ENCODE measurements at places on chromosomes 5 and 9.

DNA sequence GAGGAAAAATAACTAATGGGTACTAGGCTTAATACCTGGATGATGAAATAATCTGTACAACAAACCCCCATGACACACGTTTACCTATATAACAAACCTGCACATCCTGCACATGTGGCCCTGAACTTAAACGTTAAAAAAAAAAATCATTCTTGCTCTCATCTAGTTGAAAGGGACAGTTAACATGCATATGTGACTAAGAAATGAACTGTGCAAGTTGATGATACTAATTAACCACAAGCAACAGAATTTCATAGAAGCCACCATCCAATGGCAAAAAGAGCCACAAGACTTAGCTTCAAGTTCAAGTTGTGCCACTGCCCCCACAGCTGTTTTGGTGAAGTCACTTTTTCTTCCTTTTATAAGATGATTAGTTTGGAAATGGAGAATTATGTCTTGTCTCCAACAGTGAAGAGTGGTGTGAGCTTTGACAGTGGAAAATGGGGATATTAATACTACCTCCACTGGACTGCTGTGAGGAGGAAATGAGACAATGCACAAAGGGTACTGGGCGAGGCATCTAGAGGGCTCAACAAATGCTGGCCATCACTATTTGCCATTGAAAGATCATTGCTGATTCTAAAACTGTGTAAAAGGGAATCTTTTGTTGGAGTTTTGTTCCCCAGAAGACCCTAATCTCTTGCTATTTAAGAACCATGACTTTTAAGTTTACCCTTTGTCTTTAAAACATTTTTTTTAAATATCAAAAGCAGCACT is 202.1 kb downstream of the EBF1 start:
- H3K4me1 ChIP-seq = no peaks in the 10 kb centered on the region
- no peak for DNase-seq
- no peak overlapping the region for H3K4me3 ChIP-seq
- H3K36me3 ChIP-seq = no peaks in the 10 kb centered on the region
- H3K27me3 ChIP-seq = no peaks in the 10 kb centered on the region

DNA sequence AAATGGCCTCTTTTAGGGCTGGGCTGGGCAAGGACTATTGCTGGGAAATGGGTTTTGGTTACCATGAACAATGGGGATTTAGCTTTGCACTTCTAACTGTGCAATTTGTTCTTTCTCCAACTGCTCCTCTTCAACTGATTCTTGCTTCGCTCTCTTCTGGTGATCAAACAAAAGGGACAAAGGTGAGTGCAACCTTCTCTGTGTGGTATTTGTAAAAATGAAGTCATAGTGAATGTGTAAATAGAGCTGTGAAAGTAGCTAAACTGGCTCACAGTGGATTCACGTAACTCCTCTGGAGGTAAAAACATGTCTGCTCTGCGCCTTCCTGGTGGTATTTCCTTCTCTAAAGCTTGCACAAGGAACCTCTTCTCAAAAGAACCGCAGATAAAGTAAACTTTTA is 20.9 kb upstream of the SPINK14 start:
- H3K4me3 ChIP-seq = no peak overlapping the region
- no peaks in the 10 kb centered on the region for H3K36me3 ChIP-seq
- no peak overlapping the region for H3K27ac ChIP-seq
- DNase-seq = no peak
- no peaks in the 10 kb centered on the region for H3K27me3 ChIP-seq
- peaks cover 3% of the 10 kb centered on the region for H3K4me1 ChIP-seq

DNA sequence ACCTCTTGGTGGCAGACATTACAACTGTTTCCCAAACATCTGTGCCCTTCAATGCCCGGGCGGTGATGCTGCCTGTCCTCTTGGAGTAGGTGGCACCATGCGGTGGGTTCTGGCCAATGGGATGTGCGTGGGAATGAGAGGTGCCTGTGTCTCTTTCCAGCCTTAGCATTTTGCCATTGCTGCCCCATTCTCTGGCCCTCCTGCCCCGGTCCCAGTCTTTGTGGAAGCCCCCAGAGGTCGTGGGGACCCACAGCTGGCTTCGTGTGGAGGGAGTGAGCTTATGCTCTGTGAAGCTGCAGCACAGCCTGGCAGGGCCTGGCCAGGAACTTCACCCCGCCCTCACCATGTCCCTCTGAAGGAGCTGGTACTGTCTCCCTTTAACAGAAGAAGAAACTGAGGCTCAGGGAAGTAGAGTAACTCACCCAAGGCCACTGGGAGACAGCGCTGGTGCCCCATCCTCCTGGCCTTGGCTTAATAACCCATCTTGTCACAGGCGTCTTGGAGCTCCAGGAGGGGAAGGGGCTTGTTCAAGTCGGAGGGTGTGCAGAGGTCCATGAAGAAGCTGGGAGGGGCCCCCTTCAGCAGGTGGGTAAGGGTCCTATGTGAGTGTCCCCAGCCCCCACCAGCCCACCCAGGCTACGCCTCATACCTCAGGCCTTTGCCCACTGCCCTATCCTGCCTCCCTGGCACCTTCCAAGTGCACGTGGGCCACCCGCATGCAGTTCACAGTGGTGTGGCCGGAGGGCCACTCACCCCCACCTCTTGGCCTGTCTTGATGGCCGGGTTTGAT is 173.6 kb downstream of the GAPVD1 start:
- no peaks in the 10 kb centered on the region for H3K36me3 ChIP-seq
- H3K4me1 ChIP-seq = peaks cover 39% of the 10 kb centered on the region
- no peak overlapping the region for H3K4me3 ChIP-seq
- no peak for DNase-seq

DNA sequence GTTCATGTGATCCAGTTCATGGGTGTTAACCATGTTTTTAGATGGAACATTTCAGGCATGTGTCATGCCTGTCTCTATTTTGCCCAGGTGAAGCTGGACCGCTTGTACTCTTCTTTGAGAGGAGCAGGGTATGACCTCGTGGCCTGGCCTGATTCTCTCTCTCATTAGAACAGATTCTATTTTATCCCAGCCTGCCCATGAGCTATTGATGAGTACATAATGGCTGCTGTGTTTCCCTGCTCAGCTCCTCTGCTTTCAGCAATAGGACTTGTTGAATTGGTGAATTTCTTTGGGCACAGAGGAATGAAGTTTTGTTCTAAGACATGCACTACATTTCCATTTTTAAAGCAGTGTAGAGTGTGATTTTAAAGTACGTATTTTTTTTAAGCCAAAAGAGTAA is 86.2 kb downstream of the HACD4 start:
- H3K27me3 ChIP-seq = no peaks in the 10 kb centered on the region
- DNase-seq = no peak
- H3K4me3 ChIP-seq = no peak overlapping the region
- H3K4me1 ChIP-seq = peaks cover 3% of the 10 kb centered on the region
- peaks cover 8% of the 10 kb centered on the region for H3K36me3 ChIP-seq
- H3K27ac ChIP-seq = no peak overlapping the region

DNA sequence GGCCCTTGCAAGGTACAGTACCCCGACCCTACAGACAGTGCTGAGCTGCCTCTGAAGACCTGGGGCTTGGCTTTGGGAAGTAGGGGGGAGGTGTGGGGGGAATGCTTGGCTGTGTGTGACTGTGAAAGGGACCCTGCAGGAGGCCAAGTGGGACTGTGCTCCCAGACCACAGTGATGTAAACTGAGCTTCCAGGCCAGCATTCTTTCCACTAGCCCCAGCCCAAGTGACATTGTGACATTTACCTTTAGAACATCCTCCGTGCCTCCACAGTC is 31.2 kb downstream of the HMCN2 start:
- H3K27me3 ChIP-seq = no peaks in the 10 kb centered on the region
- H3K4me3 ChIP-seq = no peak overlapping the region

DNA sequence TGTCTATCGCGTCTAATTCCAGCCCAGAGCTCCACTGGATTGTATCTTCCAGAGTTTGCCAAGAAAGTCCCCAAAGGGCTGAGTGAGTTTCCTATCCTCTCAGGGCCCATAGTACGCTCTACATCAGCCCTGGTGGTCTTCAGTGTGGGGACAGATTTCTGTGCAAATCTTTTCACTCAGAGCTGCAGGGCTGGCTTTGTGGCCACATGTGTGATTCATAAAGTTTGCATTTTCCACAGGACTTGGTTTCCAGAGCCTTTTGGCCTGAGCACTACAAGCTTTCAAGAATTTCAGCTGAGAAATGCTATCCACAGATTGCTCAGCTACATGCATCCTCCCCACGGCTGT is 76.7 kb upstream of the CXCL14 start:
- H3K4me1 ChIP-seq = no peaks in the 10 kb centered on the region
- H3K27ac ChIP-seq = no peak overlapping the region
- no peak overlapping the region for H3K4me3 ChIP-seq
- H3K36me3 ChIP-seq = no peaks in the 10 kb centered on the region

GRCh38 chr5:72183101-72183520 is 75.8 kb downstream of the MAP1B start:
- no peaks in the 10 kb centered on the region for H3K4me1 ChIP-seq
- no peak overlapping the region for H3K4me3 ChIP-seq
- no peaks in the 10 kb centered on the region for H3K36me3 ChIP-seq
- no peaks in the 10 kb centered on the region for H3K27me3 ChIP-seq
- no peak for DNase-seq

DNA sequence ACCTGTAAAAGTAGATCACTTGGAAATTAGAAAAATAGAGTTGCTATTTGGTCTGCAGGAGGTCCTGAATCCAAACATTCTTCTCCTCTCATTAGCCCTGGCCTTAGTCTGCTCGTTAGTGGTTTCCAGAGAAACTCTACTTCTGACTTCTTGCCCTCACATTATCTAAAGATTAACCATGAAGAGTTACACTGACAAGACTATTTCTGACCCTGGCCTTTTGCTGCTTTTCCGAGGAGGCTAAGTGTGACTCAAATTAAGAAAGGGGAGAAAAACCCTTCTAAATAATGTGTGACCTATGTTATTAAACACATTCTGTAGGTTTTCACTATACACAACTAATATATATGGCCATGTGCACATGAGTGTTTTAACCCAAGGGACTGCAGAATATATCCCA is 302.4 kb downstream of the RAB3C start:
- H3K4me1 ChIP-seq = peaks cover 15% of the 10 kb centered on the region
- H3K27ac ChIP-seq = peak overlapping the region; percentile 12
- no peaks in the 10 kb centered on the region for H3K36me3 ChIP-seq
- DNase-seq = no peak

DNA sequence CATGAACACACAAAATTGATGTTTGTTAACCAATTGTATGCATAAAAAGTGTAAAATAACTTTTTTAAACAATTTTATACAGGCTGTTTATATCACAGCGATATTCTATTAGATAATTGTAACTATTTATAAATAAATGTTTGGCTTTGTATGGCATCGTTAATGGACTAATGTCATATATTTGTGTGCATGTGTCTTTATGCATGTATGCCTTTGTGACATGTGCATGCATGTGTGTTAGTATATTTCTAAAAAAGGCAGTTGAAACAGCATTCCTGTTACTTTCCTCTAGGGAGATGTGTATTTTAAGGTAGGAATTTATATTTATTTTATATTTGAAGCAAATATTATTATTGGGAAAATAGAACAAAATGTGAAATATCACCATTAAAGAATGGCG is 268.9 kb downstream of the CDH18 start:
- H3K27ac ChIP-seq = no peak overlapping the region
- H3K4me3 ChIP-seq = no peak overlapping the region
- H3K4me1 ChIP-seq = no peaks in the 10 kb centered on the region
- no peaks in the 10 kb centered on the region for H3K27me3 ChIP-seq
- no peak for DNase-seq

- H3K4me1 ChIP-seq = no peaks in the 10 kb centered on the region
- no peaks in the 10 kb centered on the region for H3K36me3 ChIP-seq
- H3K27me3 ChIP-seq = no peaks in the 10 kb centered on the region
- no peak overlapping the region for H3K4me3 ChIP-seq
- no peak for DNase-seq
These were observed 36.7 kb downstream of the DOCK8 start for GRCh38 chr9:251398-251797.

GRCh38 chr9:126915281-126915816 is 767 bp downstream of the RALGPS1 start:
- H3K27me3 ChIP-seq = peaks cover 38% of the 10 kb centered on the region
- DNase-seq = no peak
- peak overlapping the region; percentile 69 for H3K4me3 ChIP-seq
- H3K36me3 ChIP-seq = no peaks in the 10 kb centered on the region
- H3K27ac ChIP-seq = no peak overlapping the region
- H3K4me1 ChIP-seq = peaks cover 3% of the 10 kb centered on the region

DNA sequence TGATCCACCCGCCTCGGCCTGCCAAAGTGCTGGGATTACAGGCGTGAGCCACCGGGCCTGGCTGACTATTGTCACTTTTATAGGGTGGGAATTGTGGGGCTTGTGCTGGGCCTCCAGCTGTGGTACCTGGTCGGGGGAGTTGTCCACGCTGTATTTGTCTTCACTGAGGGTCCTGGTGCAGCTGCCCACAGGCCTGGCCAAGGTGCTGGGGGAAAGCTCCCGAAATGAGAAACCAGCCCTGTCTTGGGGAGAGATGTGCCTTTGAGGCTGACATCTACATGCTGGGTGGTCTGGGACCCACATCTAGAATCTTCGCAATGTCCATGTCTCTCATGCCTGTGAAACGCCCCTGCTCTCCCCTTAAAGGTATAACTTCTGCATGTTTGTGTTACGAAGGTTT is 2.6 kb downstream of the EXOC3 start:
- H3K4me3 ChIP-seq = no peak overlapping the region
- H3K4me1 ChIP-seq = peaks cover 7% of the 10 kb centered on the region

DNA sequence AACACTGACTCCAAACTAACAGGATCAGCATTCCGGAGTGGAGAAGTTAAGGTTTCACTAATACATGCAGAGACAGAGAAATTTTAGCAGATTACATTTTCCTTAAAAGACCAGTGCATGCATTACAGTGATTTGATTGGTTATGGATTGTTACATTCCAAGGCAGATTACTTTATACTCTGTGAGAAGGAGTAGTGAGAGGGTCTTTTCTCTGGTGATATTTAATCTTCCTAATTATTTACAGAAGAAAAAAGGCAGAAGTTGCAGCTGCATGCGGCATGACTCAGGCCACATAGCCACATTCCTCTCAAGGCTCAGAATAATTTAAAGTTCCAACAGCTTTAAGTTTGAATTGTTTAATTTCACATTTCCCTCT is 53.0 kb upstream of the PDZD2 start:
- no peaks in the 10 kb centered on the region for H3K27me3 ChIP-seq
- H3K4me1 ChIP-seq = no peaks in the 10 kb centered on the region
- H3K4me3 ChIP-seq = no peak overlapping the region
- H3K36me3 ChIP-seq = no peaks in the 10 kb centered on the region
- H3K27ac ChIP-seq = no peak overlapping the region
- no peak for DNase-seq

- no peak overlapping the region for H3K4me3 ChIP-seq
- H3K27ac ChIP-seq = no peak overlapping the region
- H3K4me1 ChIP-seq = no peaks in the 10 kb centered on the region
- H3K36me3 ChIP-seq = no peaks in the 10 kb centered on the region
- DNase-seq = no peak
- no peaks in the 10 kb centered on the region for H3K27me3 ChIP-seq
These were observed 95.1 kb upstream of the TMED7 start for GRCh38 chr5:115720888-115721287.

GRCh38 chr5:157115502-157115901 is 6.7 kb upstream of the HAVCR2 start:
- peaks cover 4% of the 10 kb centered on the region for H3K4me1 ChIP-seq
- DNase-seq = no peak
- no peaks in the 10 kb centered on the region for H3K36me3 ChIP-seq
- H3K27me3 ChIP-seq = no peaks in the 10 kb centered on the region
- no peak overlapping the region for H3K4me3 ChIP-seq
